ENCODE measurements at places on chromosomes 6 and 20.

DNA sequence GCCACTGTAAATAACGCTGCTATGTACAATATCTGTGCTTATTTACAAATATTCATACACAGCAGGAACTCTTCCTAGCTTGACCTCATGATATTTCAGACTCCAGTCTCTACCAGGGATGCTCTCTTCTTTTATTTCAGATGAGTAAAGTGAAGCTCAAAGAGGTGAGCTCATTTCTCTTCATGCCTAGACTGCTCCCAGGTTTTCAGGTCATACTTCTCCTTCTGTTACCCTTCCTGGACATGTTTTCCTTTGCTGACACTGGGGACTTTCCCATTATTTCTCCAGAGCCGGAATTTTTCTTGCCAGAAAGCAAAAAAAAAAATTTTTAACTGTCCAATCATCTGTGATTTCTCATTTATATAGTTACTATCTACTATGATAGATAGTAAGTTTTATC lies 147.2 kb upstream of the DST start:
- no peak for DNase-seq

DNA sequence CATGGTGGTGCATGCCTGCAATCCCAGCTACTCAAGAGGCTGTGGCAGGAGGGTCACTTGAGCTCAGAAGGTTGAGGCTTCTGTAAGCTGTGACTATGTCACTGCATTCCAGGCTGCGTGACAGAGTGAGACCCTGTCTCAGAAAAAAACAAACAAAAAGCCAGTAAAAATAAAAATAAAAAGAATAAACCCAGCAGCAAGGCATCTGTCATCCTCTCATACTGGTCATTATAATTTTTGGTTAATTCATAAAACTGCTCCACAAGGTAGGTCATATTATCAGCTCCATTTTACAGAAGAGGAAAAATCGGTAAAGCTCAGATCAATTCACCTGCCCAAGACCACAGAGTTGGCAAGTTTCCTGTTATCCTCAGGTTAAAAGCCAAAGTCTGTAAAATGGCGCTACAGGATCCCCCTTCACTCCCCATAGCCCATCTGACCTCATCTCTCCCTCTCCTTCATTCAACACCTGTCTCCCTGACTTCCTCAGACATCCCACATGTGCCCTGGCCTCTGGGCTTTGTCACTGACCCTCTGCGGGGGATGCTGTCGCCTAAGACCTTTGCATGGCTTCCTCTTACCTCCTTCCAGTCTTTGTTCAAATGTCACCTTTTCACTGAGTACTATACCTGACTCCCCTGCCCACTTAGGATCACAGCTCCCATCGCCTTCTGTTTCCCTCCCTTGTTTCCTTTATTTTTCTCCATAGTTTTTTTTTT lies 213.2 kb upstream of the ZNF217 start:
- DNase-seq, result no peak

DNA sequence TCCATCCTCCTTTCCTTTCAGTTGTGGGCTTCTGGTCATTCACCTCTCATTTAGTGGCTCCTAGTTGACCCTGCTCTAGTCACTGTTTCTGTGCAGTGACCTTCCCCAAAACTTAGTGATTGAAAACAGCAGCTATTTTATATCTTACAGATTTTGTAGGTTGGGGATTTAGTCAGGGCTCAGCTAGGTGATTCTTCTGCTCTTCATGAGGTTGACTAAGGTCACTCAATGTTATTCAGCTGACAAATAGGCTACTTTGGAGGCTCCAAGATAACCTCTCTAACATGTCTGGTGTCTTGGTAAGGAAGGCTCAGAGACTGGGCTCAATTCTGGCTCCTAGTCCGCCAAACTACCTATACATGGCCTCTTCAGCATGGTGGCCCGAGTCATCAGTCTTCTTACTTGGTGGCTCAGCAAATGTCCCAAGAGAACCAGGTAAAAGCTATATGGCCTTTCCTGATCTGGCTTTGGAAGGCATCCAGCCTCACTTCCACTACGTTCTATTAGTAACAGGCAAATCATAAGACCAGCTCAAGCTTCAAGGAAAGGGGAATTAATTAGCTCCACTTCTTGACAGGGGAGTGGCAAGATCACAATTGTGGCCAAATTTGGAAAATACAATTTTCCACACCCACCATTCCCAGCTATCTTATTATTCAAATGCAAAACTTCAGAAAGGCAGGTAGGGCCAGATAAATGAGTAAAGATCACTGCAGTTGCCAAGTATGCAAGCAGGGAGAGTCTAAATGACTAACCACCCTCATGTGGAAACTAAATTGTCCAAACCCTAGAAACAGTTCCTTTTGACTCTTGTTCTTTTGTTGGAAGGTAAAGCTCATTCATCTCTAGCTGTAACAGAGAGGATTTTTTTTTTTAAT lies 50.5 kb upstream of the LTV1 start:
- DNase-seq, result no peak

DNA sequence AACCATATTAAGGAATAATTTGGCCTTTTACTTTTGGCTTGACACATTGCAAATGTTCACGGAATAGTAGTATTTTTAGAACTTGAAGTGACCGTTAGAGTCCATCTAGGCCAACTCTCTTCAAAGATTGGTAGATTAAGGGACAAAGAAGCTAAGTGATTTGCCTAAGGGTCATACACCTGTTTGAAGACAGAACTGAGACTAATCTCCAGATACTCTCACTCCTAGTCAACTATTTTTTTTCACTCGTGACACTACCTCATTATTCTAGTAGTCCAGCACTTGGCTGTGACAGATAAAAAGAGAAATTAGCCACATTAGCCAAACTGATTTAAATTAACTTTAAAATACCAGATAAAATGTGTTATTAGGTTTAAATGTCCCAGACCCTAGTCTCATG lies 10.6 kb downstream of the ACSS2 start:
- DNase-seq, result no peak

DNA sequence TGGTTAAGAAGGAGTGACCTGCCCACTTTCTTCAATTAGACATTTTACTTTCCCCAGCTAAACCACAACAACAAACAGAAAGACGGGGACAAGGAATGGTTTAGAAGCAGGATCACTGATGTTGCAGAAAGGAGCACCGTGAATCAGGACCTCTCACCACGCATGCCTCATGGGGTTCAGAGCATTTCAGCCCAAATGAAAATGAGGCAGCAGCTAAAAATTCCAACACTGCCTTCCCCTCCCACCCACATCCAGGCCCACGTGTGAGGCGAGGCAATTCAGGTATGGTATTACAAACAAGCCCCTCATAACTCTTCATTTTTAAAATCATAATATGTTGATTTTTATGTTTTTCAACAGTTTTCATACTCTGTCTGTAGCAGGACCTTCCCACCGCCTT lies 194.1 kb upstream of the ARID1B start:
- no peak for DNase-seq

DNA sequence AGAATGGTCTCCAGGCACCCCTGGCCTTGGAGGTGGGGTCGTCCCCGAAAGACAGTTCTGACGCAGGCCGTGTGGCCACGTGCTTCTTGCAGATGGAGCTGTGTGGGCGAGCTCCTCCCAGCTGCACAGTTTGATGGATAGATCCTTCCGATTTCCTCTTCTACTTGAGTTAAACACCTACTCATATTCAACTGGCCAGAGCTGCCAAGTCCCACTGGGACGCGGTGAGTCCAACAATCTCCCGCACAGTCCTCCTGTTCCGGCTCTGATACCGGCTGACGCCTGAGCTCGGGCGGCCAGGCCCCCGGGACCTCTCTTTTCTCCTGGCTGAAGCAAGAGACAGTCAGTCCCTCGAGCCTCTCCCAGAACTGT lies 57.9 kb upstream of the DACT2 start:
- DNase-seq, result no peak

GRCh38 chr20:942611-943010 lies 26.5 kb upstream of the ANGPT4 start:
- no peak for DNase-seq

GRCh38 chr20:46945465-46945864 lies 50.8 kb downstream of the EYA2 start:
- no peak for DNase-seq
